Panc1 (cell line): ENCODE measurements at places on chromosomes 1 and 21.

GRCh38 chr1:184620469-184620868 is 134.2 kb downstream of the EDEM3 start:
- DNase-seq = no peak

DNA sequence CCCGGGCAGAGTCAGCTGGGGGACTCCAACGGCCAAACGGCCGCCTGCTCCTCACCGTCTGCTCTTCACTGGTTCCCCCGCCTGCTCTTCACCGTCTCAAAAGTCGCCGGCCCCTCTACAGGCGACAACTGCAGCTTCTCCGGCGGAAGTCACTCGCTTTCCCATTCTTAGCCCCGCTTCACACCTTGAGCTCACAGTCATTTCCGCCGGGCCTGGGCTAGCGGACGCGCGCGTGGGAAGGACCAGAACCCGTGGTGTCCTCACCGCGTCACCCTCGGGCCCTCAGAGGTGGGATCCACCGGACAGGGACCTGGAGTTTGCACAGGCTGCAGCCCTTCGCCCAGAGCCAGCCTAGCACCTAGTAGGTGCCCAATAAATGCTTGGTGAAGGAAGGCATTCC is 27.9 kb upstream of the HJV start:
- DNase-seq = no peak

DNA sequence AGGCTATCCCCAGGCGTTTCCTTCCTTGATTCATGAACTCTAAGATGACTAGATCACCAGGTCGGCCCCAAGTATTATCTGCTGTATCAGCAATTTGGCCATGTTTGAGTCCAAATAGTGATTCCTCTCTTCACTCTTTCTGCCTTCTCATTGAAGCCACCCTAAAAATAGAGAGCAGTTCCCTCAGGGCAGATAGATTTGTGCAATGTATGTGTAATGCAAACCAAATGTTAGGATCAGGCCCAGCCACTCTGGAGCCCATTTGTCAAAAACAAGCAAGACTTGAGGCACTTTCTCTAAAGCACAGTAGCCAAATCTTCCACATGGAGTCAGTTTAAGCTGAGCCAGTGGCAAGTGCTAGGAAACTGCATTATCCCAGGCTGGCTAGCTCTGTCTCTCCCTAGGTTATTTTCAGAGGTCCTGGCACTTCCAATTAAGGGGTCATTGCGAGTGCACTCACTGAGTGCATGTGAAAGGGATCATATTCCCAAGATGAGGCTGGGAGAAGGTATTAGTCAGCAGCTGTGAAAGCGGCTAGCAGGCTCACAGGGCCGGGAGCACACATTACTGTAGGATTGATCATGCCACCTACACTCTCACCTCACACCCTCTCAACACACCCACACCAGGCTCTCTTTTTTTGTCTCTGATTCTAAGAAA is 97.9 kb upstream of the RAB3GAP2 start:
- no peak for DNase-seq

- DNase-seq = no peak
These were observed 46.0 kb upstream of the IL12RB2 start for GRCh38 chr1:67261680-67262079.

- no peak for DNase-seq
These were observed 32.6 kb downstream of the PTGFRN start for GRCh38 chr1:116942344-116942743.

GRCh38 chr1:92563457-92564216 is 76.9 kb upstream of the GFI1 start:
- DNase-seq = no peak
